ENCODE measurements at places on chromosomes 13 and 19.

DNA sequence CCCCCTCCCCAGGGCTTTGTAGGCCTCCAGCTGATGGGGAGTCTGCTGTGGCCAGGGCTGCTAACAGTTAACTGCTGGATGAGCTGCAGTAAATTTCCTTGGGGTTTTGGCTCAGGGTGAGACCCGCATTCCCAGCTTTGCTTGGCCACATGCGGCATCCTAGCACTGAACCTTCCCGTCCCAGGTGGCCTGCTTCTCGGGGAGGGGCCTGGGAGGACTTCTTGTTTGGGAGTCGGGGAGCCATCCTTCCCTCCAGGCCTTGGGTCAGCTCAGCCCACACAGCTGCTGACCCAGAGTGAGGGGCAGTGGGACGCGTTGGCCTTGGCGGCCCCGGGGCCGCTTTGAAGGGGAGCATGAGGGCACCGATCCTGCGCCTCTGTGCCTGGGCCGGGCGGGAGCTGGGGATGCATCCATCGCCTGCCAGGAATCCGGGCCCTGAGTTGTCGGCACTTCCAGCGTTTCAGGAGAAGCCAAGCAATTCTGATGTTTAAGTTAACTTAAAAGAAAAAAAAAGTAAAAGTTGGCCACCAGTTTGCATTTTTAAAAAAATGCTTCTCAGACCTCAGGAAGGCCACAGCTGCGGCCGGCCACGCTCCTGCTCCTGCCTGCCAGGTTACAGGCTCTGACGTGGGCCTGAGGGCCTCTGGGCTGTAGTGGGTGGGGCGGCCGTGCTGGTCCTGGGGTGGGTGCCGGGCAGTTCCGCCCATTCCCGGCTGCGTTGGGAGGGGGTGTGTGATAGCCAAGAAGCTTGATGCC, 27.7 kb downstream of the CRTC1 start:
- no peak for DNase-seq

GRCh38 chr13:80029170-80029569, 311.8 kb downstream of the SPRY2 start:
- no peak for DNase-seq

DNA sequence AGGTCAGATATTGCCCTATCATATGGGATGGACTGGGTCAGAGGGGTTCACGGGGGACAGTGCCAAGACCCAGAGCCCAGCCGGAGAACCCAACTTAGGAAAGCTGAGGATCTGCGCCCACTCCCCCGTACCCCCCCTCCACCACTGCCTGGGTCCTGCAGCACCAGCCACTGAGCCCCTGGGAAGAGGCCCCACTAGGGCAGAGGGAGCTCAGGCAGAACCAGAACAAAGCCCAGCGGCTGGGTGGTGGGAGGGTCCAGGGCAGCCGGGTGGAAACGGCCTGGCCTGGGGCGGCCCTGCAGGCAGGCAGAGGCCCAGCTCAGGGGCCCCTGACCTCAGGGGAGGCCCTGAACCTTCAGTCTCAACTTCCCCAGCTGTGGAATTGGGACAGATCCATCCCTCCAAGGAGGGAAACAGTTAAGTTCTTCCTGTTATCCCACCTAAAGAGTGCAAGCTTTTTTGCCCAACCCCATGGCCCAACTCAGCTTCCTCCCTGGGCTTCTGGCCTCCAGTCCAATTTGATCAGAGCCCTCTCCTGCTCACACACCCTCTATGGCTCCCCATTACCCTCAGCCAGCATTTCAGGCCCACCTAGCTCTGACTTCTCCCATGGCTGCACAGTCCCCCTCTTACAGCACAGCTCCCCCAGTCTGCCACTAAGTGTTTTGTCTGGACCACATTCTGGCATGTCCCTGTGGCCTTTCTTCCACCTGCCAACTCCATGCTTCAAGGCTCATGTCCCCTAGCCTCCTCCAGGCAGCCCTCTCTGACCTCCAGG, 3.1 kb downstream of the NR2F6 start:
- DNase-seq, result no peak

- no peak for DNase-seq
Measured at GRCh38 chr13:93956426-93956825, 523.1 kb downstream of the DCT start.

DNA sequence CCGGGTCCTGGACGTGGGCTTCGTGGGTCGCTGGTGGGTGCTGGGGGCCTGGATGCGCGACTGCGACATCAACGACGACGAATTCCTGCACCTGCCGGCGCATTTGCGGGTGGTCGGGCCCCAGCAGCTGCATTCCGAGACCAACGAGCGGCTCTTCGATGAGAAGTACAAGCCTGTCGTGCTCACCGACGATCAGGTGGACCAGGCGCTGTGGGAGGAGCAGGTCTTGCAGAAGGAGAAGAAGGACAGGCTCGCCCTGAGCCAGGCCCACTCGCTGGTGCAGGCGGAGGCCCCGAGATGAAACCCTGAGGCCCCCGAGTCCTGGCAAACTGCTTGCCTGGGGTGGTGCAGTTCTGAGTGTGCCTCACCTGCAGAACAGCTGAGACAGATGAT, 787 bp downstream of the TIMM29 start:
- no peak for DNase-seq

DNA sequence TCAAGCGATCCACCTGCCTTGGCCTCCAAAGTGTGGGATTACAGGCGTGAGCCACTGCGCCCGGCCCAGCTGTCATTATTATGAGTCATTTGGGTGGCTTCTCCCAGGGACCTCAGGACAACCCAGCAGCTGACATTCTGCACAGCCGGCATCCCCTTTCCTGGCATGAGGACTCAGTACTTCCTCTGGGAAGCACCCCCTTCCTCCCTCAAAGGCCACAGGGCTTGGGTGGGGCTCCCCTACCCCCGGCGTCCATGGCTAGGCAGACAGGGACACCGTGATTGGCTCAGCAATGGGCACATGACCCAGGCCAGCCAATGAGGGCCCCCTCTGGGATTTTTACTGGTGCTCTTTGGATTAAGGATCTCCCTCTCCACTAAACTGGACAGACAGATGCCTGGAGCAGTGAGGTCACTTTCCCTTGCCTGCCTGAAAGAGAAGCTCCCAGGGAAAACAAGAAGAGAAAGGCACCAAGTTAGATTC, 6.0 kb downstream of the KANK2 start:
- no peak for DNase-seq

GRCh38 chr13:45141369-45141768, 21.1 kb downstream of the GTF2F2 start:
- DNase-seq, result no peak
